ENCODE measurements at places on chromosomes 6 and 20.

GRCh38 chr6:76633259-76633658 lies 560.8 kb upstream of the IMPG1 start:
- DNase-seq = no peak

- no peak for DNase-seq
Observed at GRCh38 chr6:6875818-6876470, 231.8 kb upstream of the RREB1 start.

DNA sequence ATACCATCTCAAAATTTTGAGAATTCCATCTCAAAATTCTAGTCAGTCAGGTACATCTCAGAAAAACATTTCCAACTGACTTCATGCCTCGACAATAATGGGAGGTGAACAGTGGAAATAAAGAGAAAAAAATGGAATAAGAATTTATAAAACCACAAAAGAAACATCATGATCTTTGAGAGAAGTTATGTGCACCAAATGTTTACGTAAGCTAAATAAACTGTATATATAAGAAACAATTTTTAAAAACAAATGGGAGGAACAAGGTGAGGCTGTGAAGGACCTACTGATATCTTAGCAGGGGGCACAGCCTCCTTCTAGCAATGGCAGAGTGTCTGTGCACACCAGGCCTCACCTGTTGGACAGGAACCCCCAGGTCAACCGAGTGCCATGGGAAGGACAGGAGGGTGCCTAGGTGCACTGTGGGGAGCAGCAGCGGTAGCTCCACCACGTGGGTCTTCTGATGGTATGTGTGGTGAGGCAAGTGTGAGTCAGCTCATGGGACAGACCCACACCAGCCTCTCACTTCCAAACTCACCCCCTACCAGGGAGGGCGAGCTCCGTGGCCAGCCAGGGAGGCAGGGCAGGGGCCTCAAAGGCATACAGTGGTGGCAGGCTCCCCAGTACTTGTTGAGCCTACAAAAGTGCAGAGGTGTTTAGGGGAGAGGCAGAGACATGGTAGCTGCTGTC lies 23.2 kb downstream of the DIDO1 start:
- no peak for DNase-seq

GRCh38 chr6:151514000-151514730 lies 20.3 kb downstream of the CCDC170 start:
- peak; percentile 16 for DNase-seq

DNA sequence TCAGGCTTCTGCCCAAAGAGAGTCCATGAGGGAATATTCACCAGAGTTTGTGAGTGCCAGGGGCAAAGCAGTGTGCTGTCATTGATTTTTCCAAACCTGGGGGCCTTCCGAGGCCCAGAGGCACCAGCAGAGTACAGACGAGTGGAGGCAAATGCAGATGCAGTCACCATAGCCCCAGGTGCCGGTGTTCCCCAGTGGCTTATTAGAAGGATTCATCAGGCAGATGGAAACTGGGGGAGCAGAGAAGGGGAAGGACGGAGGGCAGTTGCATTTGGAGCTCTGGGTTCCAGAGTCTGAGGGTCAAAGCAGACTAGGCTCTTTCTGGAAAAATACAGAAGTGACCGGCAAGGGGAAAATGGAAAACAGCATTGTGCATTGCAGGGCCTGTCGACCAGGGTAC lies 184.2 kb downstream of the ANKRD60 start:
- no peak for DNase-seq

DNA sequence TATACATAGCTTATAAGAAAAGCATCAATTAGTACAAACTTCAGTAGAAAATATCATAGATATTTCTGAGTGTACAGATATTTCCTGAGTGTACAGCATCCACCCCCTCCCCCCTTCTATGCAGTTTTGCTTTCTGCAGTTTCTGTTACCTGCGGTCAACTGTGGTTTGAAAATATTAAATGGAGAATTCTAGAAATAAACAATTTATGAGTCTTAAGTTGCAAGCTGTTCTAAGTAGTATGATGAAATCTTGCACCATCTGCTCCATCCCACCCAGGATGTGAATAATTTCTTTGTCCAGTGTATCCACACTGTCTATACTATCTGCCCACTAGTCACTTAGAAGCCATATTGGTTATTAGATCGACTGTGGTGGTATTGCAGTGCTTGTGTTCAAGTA lies 15.8 kb upstream of the GPR63 start:
- no peak for DNase-seq

DNA sequence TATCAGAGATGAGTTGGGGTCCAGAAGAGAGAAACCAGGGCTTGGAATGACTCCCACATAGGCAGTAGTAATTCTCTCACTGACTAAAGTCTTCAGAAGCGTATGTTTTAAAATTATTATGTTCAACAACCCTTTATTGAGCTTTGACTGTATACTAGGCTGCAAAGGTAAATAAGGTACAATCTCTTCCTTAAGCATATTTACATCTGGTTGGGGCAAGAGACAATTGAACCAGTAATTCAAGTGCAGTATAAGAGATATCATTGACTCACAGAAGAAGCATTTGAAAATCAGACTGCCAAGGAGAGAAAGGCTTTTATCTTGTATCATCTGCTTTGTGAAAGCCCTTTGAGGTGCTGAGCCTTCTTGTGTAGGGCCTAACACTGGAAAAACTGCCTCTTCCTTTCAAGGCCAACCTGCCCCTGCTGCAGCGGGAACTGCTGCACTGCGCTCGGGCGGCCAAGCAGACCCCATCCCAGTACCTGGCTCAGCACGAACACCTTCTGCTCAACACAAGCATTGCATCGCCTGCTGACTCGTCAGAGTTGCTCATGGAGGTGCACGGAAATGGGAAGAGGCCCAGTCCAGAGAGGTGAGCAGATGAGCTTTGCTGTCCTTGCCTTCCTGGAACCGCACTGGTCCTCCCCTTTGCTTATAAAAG lies 39.3 kb upstream of the C20orf144 start:
- no peak for DNase-seq

DNA sequence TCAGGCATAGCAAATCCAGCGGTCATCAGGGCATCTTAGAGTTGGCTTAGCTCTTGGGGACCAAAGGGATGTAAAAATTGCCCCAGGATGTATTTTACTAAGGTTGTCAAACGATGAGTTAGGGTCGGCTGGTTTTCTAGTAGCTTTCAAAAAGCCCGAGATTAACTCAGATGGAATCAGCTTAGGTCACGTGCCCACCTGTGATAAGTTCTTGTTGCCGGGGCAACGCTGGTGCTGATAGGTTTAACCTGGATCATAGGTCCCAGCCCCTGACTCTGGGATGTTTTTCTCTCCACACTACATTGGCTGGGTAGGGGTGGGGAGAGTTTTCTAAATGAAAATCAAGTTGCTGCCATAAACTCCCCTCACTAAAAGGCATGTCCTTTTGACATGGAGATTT lies 257.3 kb upstream of the SULF2 start:
- no peak for DNase-seq

GRCh38 chr6:64160486-64160885 lies 524.9 kb downstream of the PHF3 start:
- DNase-seq = no peak
